ENCODE measurements at places on chromosomes 11 and 22.

DNA sequence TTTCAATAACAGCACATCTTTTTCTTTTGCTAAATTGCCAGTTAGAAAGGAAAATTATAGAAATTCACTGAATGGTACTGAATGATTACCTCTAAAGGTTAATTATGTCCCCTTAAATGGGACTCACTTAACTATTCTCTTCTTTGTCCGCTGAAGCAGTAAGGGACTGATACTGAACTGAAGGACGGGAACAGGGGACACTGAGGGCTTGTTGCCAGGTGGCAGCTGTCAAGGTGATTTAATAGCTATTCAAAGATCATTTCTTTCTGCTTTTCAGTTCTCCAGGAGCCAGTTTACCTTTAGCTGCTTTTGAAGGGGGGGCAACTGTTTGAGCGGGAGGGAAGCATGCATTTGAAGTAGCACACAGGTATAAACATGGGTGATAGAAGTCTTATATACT is 325.4 kb upstream of the CCDC90B start:
- DNase-seq, result no peak

- DNase-seq, result no peak
These were observed 50.5 kb upstream of the WNT7B start for GRCh38 chr22:46027211-46028105.

DNA sequence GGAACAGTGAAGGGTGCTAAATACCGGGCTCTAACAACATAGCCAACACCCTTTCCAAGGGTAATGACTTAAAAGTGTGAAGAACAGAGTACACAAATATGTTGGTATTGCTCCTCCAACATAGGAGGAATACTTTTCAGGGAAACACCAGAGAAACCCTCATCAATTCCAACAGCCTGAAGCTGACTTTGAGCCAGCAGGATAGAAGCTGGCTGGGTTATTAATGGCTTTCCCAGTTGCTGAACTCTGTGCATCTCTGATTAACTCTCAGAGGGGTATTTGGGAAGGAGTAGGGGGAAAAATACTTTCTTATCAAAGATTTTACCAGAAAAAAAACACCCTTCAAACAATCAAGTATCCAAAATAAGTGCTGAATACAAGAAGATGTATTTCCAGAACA is 95.6 kb downstream of the AMBRA1 start:
- DNase-seq, result no peak

- DNase-seq, result no peak
These were observed 11.2 kb downstream of the FOLR1 start for GRCh38 chr11:72203163-72203562.

GRCh38 chr11:124749912-124750311 is 2.1 kb downstream of the VSIG2 start:
- DNase-seq, result no peak

DNA sequence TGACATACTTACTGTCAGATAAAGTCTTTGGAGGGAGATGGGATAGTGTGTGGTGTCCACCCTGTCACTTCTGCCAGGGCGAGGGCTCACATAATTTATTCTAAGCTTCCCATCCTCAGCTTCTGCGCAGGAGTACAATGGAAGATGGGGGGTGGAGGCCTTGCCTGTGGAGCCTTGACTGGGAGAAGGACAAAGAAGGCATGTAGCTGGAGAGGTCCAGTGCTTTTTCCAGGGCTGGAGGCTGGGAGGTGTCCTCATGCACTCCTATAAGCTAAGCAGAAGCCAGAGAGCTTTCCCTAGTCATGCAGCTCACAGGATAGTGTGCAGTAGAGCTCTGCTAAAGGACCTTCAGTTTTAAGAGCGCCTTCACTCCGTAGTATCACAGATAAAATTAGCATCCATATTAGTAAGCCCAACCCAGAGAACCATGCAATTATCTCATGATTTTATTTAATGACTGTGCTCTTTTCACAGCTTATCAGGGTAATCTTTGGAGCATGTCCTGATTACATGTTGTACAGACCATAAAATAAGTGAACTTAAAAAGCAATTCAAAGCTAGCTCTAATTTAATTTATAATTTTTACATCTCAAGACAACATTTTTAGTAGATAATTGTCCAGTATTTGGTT is 148.3 kb downstream of the TEAD1 start:
- DNase-seq, result no peak

DNA sequence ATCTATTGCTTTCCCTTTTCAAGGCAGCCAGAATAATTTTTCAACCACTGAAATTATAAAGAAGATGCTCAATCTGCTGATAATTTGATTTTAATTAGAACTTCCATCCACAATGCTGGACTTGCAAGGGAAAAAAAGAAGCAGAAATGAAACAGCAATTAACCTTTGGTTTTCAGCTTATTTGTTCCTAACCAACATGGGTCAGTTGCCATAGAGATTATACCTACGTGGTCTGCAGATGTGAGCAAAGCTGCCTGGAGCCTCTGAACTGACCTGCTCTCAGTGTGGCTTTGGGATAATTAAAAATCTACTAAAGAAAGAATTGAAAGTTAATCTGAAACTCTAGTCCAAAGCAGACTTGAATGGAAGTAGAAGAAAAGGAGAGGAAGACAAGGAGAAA is 195.7 kb upstream of the API5 start:
- DNase-seq, result no peak

DNA sequence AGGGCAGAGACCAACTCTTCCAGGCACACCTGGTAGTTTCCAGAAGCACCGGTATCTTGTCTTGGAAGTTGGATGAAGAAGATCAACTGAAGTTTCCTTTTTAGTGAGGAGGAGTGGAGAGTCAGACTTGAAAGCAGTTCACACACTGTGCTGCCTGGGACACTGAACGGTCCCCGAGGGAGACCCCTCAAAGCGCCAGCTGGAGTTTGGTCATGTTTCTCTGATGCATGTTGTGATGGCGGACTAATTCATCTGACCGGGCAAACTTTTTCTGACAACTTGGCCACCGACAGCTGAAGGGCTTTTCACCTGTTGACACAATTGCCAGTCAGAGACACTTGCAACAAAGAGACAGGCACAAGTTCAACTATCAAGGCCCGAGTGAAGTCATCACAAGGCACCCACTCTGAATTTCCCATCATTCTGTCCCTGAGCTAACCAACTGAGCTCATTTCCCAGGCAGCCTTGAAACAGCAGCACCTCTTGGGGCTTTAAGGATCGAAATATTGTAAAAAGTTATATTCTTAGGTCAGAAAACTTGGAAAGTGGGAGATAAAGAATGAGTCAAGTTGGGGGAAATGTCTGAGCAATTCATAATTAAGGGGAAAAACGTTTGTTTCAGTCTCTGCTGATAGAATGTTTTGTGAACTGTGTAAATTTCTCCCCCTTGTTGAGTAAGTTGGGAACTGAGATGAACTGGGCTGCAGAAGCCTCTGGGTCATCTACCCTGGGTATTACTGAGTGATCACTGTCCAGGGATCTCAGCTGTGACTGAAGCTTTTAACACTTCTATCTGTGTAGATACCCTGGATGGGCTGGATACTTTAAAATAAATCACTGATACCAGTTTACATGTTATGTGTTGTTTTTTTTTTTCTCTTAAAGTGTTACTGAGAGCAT is 46.2 kb downstream of the WT1 start:
- no peak for DNase-seq

- no peak for DNase-seq
These were observed 68.9 kb downstream of the MYO7A start for GRCh38 chr11:77196961-77197360.

DNA sequence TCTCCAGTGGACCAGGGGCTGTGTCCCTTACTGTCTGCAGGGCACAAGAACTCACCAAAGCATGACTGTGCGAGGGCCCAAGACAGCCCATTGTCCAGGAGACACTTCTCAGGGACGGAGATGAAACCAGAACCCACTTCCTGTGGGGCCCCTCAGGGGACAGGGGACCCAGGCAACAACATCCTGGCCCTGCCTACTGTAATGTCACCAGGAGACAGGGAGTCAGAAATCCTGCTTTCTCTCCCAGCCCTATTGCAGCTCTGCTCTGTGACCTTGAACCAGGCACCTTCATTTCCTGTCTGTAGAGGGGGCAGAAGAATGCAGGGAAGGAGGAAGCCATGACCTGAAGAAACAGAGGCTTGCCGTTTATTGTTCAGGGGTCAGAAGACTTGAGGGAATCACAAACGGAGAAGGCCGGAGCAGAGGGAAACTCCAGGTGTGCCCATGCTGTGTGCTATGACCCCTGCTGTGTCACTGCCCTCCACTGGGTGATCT is 98.0 kb downstream of the NAT10 start:
- no peak for DNase-seq

DNA sequence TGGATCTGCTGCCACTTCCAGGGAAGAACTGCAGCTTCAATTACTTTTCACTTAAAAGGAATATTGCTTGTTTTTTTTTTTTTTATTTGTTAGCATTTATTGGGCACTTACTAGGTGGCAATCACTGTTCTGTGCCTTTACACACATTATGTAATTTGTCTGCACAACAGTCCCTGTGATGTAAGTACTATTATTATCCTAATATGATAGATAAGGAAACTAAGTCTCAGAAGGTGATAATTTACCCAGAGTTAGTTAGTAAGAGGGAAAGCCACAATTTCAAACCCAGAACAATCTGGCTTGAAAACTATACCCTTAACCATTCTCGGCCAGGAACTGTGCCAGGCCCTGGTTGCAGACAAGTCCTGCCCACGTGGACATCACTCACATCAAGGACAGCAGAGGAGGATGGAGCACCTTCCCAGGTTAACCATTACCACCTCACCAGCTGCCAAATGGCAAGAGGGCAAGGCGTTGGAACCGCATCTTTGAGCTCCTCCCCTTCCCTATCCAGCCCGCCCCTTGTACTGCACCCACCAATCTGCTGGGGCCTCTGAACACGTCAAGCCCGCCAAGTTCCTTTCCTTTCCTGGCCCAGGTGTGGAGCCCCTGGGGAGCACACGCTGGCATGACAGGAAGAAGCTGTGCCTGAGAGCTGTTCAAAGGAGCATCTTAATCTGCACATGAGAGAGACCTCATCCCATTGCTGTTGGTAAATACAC is 78.4 kb downstream of the NAV2 start:
- no peak for DNase-seq

DNA sequence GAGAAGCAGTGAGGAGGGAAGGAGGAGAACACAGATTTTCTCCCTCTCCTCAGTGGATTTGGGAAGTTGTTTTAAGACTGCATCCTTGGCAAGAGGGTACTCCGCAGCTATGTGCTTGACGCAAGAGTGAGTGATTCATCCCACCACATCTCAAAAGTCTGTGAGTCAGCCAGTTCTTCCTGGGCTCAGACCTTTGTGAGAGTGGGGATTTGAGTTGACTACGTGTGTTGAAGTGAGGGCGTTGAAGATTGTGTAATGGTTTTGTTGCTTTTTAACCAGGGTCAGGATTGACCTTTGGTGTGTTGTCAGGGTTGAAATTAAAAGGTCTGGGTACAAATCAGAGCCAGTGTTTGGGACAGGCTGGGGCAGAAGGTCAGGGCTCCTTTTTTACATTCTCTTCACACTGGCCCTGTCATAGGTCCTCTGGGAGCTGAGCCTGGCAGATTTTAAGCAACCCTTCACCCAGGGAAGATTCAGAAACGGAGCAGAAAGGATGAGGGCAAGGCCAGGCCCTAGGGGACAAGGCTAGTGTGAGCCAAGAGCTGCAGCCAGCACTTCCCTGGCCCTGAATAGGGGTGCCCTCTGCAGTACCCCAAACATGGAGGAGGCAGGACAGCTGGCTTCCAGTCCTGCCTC is 4.2 kb upstream of the C11orf86 start:
- DNase-seq, result peak; percentile 17

DNA sequence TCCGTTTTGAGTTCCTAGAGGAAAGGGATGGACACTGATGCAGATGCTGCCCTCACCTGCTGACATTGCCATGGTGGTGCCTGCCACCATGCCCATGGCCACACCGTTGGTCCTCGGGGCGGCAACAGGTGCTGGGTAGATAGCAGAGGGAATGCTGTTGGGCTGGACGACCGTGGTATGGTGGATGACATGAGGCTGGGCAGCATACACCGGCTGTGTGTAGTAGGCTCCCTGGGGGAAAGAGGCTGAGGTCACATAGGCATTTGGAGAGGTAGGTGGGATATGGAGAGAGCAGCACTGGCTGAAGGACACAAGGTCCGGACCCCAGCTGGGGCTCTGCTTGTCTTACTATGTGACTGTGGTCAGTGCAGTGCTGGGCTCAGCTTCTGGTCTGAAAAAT is 33.2 kb downstream of the RELT start:
- no peak for DNase-seq

DNA sequence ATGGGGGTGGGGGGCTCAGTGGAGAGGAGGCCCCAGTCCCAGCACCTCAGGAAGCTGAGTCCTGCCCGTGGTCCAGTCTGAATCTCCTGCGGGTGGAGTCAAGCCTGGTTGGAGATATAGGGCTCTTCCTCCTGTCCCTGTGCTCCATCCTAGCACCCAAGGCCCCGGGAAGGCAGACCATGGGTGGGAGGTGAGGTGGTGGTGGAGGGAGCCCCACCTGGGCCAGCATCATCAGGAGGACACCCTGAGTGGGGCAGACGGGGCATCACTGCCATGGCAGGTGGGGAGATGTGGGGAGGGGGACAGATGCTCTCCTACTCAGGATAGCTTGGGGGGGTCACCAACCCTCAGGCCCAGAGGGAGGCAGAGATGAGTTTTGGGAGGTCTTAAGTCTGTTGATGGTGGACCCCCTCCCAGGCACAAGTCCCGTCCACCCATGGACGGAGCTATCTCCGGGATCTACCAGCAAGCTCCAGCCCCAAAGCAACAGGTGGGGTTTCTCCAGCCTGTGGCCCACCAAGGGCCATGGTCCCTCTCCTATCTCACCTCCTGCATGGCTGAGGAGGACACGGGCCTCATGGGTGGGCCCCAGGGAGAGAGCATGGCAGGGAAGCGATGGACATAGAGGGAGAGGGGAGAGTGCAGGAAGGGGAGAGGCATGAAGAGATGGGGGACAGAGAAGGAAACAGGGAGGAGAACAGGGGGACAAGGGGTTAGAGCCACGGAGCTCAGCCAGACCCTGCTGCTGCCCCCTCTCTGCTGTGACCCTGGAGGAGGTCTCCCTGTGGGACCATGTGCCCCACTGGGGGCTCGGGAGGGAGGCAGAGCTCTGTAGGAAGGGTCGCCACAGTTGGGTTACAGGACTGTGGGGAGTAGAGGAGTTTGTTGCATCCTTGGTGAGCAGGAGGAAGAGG is 1.3 kb downstream of the MRGPRE start:
- DNase-seq, result no peak

DNA sequence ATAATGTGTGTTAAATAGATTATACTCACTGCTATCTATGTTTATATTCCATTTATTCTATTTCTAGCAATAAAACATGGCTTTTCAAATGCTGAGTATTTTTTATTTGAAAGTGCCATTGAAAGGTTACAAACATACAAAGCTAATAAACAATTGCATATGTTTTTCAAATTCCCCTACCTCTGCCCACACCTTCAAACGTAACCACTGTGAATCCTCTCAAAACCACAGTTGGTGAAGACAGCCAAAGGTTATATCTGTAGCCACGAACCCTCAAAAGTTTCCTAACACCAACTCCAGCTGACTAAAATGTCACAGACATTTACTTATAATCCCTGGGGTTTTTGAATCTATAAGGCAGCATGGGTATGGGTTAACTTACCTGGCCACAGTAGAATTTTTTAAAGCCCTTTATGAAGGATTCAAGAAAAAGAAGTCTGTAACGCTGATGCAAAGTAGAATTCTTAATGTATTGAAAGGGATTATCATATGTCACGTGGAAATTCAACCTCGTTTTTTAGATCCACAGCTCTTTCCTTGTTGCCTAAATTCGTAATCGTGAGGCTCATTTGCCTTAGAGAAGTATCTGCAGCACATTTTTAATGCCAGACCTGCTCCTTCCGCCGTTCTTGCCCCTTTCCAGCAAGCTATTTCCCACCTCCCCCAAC is 122.5 kb upstream of the ZC3H12C start:
- DNase-seq, result no peak

GRCh38 chr11:24348908-24349307 is 147.9 kb upstream of the LUZP2 start:
- no peak for DNase-seq
